HCEC 1CT (cell line): ENCODE measurements at places on chromosomes 6 and 20.

DNA sequence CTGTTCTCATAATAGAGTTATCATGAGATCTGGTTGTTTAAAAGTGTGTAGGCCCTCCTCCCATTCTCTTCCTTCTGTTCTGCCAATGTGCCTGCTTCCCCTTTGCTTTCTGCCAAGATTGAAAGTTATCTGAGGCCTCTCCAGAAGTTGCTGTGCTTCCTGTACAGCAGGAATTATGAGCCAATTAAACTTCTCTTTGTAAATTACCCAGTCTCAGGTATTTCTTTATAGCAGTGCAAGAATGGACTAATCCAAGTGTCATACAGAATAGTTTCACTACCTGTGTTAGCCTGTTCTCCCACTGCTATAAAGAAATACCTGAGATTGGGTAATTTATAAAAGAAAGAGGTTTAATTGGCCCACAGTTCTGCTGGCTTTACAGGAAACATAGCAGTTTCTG is 100.0 kb downstream of the CD24 start:
- DNase-seq = no peak

DNA sequence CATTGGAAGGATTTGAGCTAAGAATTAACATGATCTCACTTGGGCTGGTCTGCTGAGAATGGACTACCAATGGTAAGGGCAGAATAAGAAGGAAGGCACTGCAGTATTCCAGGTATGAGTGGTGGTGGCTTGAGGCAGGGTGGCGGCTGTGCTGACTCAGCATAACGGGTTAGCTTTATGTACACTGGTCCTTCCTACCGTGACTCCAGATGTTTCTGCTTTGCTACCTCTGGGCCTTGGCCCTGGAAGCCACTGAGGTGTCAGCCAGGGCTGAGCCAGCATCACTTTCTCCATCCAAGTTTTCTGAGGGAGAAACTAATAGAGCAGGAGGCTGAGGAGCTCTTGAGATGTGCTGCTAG is 12.9 kb upstream of the BTN3A3 start:
- DNase-seq = no peak

- DNase-seq = no peak
These were observed 164.8 kb upstream of the SGK1 start for GRCh38 chr6:134482593-134483270.

DNA sequence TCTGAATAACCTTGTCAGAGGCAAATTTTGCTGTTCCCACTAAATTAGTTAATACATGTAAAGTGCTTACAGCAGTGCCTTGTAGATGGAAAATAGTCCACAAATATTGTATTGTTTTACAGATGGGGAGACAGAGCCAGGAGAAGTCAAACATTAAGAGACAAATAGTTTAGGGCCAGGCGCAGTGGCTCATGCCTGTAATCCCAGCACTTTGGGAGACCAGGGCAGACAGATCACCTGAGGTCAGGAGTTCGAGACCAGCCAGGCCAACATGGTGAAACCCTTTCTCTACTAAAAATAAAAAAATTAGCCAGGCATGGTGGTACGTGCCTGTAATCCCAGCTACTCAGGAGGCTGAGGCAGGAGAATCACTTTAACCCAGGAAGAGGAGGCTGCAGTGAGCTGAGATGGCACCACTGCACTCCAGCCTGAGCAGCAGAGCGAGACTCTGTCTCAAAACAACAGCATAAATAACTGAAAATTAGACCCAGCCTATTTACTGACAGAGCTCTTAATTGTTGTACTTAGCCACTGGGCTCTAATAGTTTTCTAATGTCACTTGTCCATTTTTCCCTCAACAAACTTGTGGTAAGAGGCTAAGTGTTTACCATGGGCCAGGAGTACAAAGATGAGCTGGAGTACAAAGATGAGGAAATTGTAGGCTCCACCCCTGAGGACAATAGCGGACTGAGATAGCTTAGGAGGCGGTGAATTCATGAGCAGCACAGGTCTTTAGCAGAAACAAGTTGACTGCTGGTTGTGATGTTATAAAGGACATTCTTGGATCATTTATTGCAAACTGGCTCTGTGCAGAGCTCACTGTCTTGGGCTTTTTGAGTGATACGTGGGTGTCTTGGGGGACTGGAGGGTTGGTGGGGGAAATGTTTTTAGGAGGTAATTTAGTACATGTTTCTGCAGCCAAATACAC is 6.4 kb downstream of the ZSWIM3 start:
- DNase-seq = no peak

DNA sequence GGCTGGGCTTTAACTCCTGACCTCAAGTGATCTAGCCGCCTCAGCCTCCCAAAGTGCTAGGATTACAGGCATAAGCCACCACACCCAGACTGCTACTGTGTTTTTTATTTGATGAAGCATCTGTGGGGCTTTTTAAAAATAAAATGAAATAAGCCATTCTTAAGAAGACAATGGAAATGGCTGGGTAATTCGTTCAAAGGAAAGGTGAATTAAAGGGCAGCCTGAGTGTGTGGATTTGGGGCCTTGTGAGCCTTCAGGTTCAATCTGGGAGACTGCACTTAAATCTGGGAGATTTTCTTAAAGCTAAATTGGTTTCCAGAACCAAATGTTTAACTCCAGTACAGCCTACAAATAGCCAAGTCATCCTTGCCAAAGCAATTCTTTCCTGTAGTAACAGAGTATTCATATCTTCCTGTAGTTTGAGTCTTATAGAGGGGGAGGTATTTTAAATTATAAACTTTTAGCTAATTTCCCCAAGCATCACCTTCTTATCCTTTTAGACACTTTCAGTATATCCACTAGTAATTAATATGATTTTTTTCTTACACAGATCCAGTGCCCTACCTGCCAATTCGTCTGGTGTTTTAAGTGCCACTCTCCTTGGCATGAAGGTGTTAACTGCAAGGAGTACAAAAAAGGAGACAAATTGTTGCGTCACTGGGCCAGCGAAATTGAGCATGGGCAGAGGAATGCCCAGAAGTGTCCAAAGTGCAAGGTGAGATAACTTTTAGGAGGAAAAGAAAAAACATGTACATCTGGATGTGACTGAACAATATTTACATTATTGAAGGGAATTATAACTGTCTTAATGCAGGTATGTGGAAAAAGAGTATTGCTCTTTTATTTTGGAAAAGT is 95.4 kb downstream of the RNF217 start:
- DNase-seq = no peak

GRCh38 chr6:56652994-56653393 is 10.3 kb upstream of the DST start:
- DNase-seq = peak; percentile 77

GRCh38 chr20:16801919-16802651 is 53.9 kb downstream of the OTOR start:
- peak; percentile 13 for DNase-seq

DNA sequence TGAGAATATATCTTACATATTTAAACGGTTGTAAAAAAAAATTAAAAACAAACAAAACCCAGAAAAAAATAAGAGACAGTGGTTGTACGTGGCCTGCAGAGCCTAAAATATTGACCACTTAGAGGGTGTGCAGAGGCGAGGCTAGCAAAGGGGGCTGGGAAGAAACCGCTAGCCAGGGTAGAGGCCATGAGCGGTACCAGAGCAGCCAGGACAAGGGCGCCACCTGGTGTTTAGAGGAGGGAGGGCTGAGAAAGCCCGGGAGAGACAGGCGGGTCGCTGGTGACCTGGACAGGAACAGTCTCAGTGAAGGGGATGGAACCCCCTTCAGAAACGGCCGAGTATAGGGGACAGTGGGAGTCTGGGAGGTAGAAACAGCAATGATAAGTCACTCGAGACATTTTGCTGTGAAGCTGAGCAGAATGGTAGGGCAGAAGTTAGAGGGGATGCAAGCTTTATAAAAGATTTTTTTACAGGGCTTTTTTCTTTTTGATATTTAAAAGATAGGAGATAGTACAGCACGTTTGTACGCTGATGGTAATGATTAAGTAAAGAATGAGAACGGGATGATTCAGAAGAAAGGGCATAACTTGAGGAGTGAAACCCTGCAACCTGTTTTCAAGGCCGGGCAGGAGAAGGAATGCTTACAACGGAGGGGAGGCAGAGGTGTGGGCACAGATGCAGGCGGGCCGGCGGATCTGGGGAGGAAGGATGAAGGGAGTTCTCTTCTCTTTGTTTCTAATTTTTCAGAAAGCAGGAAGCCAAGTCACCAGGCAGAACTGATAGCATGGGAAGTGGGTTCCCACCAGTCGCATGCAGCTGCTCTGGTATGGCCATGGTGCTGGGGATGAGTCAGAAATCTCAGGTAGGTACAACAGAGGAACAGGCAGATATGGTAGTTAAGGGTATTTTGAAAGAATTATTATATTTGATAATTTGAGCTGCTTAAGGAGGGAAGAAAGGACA is 76.2 kb downstream of the FAM229B start:
- DNase-seq = peak; percentile 36

DNA sequence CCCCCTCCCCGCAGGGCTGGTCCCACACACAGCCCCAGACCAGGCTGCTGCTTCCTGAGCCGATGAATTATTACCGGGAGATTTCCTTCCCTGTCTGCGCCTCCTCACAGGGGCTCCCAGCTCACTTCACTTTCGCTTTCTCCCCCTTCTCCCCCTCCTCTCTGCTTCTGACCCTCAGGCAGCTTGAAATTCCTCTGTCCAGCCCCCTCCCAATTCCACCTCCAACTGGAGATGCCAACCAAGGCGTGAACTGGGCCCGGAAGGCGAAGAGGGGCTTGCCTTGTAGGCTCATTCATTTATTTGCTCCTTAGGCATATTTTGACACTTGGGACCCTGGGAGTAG is 1.7 kb upstream of the TCF15 start:
- DNase-seq = no peak

GRCh38 chr6:6998194-6998569 is 109.6 kb upstream of the RREB1 start:
- no peak for DNase-seq

- DNase-seq = no peak
These were observed 1395.2 kb downstream of the EPHA7 start for GRCh38 chr6:92024110-92024509.

DNA sequence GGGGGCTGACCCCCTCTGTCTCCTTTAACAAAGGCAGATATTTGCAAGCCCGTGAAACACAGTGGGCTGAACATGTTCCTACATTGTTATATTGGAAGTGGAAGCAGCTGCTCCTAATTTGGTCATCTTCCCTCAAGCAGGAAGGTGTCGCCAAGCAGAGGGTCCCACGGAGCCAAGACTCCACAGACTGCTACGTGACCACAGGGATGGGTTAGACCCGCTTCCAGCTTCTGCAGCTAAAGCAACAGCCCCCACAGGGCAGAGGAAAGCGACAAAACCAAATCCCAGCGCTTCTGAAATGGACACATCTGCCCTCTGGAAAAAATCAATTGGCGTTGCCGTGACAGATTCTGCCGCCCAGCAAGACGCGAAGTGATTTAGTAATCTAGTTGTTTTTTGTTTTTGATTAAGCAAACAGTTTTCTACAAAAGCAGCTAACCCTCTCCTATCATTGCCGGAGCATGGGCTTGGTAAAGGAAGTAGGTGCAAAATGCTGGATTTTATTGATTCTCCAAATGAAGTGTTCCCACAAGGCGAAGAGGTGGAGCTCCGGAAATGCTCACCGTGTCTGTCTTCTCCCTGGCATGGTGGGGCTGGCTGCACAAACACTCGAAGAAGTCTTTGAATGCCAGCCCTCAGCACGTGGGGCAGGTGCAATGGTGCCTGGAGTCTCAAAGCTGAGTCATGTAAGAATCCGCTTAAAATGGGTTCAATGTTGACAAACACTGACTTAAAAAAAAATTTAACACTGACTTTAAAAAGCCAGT is 79.4 kb upstream of the FRMD1 start:
- no peak for DNase-seq

GRCh38 chr6:53924821-53925422 is 130.1 kb downstream of the LRRC1 start:
- DNase-seq = no peak

DNA sequence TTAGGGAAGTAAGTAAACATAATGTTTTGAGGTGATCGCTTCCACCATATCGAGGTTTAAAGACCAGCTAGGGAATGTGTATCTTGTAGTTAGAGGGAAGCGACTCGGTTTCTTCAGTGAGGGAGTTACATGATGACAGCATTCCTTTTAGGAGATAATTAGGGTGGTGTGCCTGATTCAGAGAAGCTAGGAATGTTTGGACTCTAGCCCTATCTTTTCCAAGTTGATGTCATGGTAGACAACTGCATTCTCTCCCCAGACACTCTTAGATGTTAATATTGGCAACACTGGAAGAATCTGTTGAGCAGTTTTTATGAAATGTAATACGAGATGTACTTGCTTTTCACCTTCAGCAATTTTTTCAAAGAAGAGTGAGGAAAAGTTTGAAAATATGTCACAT is 12.9 kb upstream of the HIVEP1 start:
- DNase-seq = no peak

- no peak for DNase-seq
These were observed 21.7 kb downstream of the BMP7 start for GRCh38 chr20:57244627-57245214.

DNA sequence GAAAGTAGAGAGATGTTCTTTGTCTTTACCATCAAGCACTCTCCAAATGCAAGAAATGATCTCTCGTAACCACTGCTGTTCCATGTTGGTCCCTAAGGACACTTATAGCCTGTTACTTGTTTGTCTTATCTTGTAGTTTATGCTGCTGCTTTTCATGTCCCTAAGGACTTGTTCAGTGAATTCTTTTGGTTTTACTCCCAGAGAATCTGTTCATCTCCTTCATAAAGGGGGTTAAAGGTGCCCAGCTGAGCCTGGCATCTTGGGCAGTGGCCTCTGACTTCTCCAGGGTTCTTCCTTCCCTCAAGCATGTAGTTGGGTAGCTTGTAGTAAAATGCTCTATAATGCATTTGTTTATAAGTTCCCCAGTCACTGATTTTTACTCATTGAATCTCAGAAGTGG is 864 bp upstream of the PKIG start:
- no peak for DNase-seq

GRCh38 chr6:97445407-97445806 is 162.4 kb upstream of the MMS22L start:
- no peak for DNase-seq

DNA sequence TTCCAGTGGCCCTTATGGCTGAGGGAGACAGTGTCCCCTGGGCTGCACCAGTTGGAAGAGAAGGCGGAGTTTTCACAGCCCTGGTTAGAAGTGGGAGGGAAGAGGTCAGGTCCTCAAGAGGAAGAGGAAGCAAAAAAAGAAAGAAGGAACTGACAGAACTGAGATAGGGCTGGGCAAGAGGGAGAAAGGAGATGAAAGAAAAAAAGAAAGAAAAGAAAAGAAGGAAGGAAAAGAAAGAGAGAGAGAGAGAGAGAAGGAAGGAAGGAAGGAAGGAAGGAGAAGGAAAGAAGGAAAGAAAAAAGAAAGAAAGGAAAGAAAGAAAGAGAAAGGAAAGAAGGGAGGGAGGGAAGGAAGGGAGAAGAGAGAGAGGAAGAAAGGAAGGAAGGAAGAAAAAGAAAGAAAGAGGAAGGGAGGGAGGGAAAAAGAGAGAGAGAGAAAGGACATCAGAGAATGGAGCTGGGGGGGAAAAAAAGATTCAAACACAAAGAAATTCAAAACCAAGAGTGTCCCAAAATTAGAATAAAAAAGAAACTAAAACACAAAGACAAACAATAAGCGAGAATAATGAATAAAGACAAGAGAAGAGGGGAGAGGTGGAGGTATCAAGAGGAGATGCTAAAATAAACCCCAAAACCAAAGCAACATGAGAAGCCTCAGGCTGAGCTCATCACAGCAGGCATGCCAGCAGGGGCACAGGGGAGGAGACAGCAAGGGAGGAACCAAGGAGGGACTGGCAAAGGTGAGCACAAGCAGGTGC is 5.3 kb upstream of the FUCA2 start:
- DNase-seq = no peak
